ENCODE measurements at places on chromosomes 2 and 18.

DNA sequence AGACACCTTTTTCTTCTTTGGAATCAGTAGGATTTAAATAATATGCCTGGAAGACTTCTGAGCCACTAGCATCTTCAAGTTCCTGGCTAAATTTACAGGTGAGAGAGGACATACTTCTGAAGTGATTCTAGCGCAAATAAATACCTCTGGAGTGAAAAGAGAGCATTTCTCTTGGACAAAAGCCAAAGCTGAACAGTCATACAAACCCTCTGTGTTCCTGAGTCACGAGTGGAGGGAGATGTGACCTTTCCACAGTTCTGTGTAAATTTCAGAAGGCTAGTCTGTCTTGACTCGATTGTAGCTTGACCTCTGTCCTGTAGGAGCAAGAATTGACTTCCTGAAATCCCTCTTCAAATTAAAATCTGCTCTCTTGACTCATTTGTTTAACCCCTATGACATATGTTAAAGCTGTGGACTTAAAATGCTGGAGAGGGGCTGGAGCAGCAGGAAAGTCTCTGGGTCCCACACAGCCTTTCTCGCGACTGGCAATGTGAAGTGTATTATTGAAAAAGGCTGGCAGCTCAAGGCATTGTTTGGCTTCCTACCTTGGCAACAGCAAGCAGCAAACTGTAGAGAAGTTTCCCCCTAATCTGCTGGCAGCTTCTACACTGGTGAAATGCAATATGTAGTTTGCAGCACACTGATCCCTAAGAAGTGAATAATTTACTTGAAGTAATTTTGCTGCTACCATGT is 79.6 kb upstream of the GCFC2 start:
- DNase-seq, result no peak

GRCh38 chr2:36663851-36664695 is 32.4 kb upstream of the VIT start:
- no peak for DNase-seq

- no peak for DNase-seq
These were observed 31.6 kb downstream of the KCNK3 start for GRCh38 chr2:26723991-26724750.

DNA sequence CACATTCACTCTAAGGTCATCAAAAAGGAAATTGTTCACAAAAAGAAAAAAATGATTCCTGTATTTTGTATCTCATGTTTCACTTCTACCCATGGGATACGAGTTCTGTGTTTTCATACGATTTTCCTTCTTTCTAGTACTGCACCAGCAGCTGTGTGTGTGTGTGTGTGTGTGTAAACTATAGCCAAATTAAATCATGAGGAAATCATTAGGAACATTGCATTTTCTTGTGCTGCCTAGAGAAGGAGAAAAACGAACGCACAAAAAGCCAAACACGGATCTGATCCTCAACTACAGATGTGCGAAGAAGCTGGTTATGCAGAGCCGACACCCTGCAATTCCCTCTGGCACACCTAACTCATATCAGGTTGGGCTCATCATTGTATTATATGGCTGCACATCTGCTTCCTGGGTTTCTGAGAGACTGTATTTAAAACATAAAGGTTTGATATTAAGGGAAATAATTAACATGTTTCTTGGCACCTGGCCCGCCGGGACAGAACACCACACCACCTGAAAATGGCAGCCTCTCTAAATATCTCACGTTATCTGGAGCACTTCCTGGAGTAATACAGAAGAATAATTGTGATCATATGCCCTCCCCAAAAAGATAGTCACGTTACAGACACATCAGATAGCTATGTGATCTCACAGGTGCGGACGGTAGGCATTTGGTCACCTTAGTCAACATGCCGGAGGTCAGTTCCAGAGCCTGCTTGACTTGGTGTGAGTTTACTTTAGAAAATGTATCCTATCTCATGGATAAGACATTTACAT is 586.3 kb upstream of the SALL3 start:
- no peak for DNase-seq

DNA sequence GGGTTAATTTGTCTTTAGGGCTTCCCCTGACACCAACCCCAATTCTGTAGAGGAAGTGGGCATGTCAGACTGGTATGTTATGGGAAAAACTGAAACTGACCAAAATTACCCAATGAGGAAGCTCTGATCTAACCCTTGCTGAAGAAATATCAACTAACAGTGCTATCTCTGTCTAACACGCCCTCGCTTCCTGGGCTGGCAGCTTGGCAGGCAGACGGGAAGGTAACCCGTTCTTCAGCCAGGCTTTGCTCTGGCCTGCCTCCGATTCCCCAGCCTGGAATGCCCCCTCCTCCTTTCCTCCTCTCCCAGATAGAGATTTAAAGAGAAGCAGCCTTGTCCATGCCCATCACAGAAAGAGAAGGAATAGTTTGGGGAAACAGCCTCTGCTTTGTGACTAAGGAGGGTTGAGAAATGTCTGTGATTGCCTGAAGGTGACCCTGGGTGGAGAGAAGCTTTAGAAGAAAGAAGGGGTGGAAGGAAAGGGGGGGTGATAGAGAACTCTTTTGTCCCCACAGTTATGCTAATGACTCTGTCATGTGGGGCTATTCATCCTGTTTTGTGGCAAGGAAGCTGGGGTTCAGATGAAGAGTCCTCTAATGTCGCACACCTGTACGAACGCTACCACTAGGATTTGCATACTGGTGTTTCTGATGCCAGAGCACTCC is 15.4 kb downstream of the HK2 start:
- peak; percentile 39 for DNase-seq

DNA sequence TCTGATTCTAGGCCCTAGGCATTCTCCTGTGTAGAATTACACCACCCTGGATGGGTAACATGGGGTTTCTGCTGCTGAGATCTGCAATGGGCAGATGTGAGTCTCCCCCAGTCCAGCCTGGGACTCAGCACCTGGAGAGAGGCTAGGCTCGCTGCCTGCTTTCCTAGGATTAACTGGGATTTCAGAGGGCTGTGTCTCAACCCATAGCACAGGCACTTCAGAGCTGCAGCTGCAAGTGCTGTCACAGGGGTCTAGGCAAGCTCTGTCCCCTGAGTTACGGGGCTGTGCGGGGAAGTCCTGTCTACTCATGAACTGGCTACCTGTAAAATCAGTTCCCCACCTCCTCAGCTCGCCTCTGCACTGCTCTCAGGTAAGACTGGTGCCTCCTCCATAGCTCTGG is 51.5 kb downstream of the CABLES1 start:
- no peak for DNase-seq

GRCh38 chr2:179746981-179747380 is 114.4 kb downstream of the ZNF385B start:
- no peak for DNase-seq

DNA sequence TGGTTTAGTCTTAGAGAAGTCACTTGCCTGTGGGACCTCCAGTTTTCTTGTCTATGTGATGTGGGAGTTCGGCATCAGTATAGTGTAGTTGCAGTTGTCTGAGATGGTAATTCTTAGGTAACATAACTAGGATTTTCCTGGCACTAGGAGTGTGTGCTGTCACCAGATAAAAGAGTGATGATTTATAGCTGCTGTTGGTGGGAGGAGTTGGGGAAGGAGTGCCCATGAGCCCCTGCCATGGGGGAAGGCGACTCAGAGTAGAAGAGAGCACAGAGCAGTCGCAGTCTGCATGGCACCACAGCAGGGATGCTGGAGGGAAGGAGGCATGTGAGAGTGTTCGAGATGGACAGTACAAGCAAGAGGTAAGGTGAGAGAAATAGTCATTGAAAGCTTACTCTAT is 38.7 kb downstream of the ATP9B start:
- no peak for DNase-seq

Data from stimulated activated naive CD8-positive, alpha-beta T cell treated with anti-CD3 and anti-CD28 coated beads, Interleukin-15, Interleukin-2, amounts not matched to agents 100 U/mL and 50 U/mL, for 24 hours (primary cell).